ENCODE measurements at places on chromosomes 7 and 10.

GRCh38 chr10:63052083-63052482, 81.0 kb upstream of the NRBF2 start:
- no peak for DNase-seq

DNA sequence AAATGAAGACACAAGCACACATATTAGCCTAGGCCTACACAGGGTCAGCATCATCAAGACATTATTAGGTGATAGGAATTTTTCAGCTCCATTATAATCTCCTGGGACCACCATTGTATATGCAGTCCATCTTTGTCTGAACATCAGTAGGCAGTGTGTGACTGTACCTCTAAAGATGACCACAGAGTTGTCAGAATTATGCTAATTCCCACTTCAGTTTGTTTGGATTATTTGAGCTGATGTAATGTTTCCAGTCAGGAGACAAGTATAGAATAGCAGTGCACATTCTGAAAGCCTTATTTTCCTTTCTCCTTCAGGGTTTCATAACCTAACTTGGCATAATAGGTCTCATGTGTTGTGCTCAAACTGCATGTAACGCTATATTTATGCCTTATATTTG, 306.4 kb downstream of the NXPH1 start:
- no peak for DNase-seq

DNA sequence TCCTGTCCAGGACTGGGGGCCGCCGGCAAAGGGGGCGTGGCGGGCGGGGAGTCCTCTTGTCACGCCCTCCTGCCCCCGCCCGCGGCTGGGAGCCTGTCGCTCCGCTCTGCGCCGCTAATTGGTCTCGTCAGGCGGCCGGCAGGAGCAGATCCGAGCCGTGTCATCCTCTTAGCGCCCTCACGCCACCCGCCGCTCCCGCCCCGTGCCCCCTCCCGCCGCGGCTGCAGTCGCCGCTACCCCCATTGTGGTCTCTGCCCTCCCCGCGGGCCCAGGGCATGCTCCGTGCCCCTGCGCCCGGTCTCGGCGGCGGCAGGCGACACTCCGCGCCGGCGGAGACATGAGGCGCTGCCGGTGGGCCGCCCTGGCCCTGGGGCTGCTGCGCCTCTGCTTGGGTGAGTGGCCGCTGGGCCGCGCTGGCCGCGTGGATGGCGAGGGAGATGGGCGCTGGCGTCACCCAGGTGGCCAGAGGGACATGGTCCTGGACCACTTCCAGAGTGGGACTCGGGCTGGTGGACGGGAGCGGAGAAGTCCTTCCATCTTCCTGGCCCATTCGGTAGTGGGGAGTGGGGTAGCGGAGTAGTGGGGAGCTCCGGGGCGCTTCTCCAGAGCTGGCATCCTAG, at the start of gene CDHR1:
CDHR1 (plus strand) TSS at position 114 of the 620 bp plus-strand sequence; CDS start at position 338, 224 bp downstream.
- peak; percentile 56 for DNase-seq

DNA sequence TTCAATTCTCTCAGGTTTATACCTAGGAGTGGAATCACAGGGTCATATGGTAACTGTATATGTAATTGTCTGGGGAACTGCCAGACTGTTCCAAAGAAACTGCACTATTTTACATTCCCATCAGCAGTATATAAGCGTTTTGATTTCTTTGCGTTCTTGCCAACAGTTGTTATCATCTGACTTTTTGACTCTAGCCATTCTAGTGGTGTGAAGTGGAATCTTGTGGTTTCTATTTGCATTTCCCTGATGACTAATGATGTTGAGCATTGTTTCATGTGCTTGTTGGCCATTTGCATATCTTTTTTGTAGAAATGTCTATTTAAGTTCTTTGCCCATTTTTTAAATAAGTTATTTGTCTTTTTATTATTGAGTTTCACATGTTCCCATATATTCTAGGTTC, 44.3 kb upstream of the ZC3HAV1 start:
- no peak for DNase-seq

GRCh38 chr10:125762692-125763648, 12.7 kb downstream of the MMP21 start:
- DNase-seq: no peak

- peak; percentile 53 for DNase-seq
These were observed 32.0 kb downstream of the ADAP1 start for GRCh38 chr7:922334-923107.
